ENCODE measurements at places on chromosomes 11 and 22.

DNA sequence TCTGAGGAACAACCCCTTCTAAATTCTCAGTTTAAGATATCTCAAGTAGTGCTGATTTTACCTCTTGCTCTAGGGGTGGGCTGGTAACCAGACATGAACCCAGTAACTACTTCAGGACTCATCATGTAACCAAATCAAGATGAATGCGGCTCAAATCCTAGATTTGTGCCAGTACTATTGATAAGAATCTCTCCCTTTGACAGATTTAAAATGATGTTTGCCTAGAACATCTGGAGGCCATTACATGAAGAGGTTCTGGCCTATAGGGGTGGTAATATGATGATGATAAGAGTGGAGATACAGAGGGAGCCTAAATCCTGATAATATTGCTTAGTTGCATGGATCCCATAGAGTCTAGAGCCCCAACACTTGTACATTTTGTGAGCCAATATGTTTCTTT lies 672.6 kb upstream of the ANO5 start:
- DNase-seq = no peak

- no peak for DNase-seq
Measured at GRCh38 chr11:67364169-67364568, 9.2 kb downstream of the CLCF1 start.

- no peak for DNase-seq
Measured at GRCh38 chr11:1735271-1735670, 15.1 kb downstream of the IFITM10 start.

- no peak for DNase-seq
Measured at GRCh38 chr11:794013-794765, 3.9 kb downstream of the SLC25A22 start.

DNA sequence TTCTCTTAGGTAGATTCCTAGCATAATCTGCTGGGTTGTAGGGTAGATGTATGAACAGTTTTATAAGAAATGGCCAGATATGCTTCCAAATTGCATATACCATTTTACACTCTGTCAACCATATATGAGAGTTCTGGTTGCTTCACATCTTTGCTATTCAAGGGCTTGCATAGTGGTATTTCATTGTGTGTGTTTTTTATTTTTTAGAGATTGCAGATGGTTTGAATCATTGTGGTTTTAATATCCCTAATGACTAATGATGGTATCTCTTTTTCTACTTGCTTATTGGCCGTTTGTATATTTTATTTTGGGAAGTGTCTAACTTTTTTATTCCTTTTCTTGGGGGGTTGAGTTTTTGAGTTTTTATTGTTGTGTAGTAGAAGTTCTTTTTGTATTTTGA lies 26.9 kb downstream of the RNF214 start:
- DNase-seq = no peak

DNA sequence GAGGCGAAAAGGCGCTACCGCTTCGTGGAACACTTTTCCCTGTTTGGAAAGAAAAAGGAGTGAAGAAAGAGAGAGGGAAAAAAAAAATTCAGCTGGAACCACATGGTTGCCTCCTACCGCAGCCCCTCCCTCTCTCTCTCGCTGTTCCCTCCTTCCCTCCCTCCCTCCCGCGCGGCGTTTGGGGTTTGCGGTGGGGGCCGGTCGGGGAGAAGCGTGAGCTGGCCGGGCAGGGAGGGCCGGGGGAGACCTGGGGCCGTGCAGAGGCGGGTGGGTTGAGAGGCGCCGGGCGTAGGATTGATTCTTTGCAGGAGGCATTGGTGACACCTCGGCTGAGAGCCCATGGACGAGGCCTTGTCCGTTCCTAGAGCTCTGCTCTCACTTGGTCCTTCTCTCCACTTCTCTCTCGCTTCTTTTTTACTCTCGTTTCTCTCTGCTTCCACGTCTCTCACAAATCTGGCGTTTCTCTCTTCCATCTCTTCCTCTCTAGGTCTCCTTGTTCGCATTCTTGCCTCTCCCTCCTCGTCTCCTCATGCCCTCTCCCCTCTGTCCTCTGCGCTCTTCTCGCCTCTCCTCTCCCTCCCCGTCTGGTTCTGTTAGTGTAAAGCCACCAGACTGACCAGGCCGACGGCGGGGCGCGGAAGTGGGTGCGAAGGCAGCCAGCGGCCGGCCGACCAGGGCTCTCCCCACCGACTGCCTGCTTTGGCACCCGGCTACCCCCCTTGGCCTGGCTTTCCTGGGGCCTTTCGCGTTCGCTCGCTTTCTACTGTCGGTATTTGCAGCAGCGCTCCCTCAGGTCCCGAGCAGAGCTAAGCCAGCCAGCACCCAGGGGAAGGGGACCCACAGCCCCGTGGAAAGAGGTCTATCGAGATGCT lies at the start of gene CLMP:
Gene CLMP, minus strand, starts transcription at position 61 of the 872 bp plus-strand sequence. CDS start 308 bp downstream, outside the sequence.
- DNase-seq = no peak

- no peak for DNase-seq
Measured at GRCh38 chr11:8095806-8096522, 15.0 kb downstream of the TUB start.

GRCh38 chr11:57571606-57572005 lies 4.1 kb upstream of the UBE2L6 start:
- DNase-seq = no peak

- DNase-seq = peak; percentile 74
Measured at GRCh38 chr11:67372993-67373647, at the start of gene CLCF1. TSS of gene CLCF1 (minus strand) at chr11:67373598. CDS start at chr11:67373539, 59 bp downstream.

DNA sequence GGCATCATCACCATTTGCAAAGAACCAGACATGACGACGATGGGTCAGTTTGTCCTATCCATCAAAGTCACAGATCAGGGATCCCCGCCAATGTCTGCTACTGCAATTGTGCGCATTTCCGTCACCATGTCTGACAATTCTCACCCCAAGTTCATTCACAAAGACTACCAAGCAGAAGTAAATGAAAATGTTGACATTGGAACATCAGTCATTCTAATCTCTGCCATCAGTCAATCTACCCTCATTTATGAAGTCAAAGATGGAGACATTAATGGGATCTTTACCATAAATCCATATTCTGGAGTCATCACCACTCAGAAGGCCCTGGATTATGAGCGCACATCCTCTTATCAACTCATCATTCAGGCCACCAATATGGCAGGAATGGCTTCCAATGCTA lies 171.6 kb upstream of the MTNR1B start:
- DNase-seq = no peak

DNA sequence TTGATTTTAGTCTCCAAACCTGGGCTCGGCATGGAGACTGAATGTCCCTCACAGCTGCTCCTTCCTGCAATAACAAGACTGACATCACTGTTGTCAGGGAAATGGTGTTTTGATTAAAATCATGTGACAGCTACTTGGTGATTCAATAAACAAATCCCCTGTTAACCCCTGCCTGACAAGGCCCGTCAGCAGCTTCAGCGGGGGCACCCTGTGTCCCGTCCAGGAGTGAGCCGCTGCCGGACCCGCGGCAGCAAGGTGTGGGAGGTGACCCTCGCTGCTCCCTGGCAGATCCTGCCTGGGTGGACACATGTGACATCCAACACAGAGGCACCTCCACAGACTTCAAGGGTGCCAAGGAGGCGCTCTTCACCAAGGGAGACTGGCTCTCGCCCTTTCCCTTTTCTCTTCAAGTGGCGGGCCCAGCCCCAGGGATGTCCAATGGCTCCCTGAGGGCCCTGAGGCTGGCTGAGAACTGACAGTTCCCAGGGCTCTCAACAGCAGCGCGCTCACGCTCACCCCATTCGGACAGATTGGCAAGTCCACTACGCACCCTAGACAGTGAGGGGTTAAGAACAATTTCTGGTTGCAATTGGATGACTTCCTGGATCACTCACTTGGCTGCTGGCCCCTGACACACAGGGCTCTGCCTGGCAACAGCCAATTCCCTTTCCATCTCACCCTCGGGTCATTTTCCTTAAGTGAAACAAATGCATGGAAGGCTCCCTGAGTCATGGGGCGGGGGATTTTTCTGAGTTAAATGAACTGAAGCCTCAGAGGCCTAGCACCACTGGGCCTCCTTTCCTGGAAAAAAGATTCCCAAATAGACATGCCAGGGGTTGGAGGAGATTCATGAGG lies 30.7 kb downstream of the PPP2R1B start:
- DNase-seq = no peak

DNA sequence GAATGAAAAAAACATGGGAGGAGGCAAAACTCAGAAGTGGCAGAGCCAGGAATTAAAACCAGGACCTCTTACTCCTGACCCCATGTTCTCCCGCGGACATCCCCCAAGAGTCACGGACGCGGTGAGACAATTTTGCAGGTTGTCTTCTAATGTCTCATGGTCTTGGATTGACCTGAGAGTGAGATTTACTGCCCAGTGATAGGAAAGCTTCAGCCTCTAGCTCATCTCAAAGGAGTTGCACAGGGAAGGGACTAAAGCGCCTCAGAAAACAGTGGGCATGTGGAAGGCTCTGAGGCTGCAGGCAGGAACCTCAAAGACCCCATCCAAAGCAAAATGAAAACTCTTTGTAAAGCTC lies 197.4 kb downstream of the ADAMTS15 start:
- DNase-seq = no peak

DNA sequence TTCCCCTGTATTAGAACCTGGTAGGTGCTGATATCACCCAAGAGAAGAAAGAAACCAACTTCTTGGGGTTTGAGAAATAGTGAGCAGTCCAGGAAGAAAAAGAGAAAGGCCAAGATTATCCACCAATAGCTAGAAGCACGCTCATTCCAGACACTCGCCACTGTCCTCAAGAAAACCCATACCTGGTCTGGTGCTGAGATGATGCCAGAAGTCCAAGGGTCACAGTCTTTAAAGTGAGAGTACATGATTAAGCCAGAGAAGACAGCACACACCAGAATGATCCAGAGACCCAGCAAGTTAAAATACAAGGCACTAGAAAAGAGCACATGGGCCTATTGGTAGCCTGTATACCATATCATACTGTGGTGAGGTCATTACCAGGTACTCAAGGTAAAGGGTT lies 23.6 kb downstream of the SLC5A12 start:
- no peak for DNase-seq

DNA sequence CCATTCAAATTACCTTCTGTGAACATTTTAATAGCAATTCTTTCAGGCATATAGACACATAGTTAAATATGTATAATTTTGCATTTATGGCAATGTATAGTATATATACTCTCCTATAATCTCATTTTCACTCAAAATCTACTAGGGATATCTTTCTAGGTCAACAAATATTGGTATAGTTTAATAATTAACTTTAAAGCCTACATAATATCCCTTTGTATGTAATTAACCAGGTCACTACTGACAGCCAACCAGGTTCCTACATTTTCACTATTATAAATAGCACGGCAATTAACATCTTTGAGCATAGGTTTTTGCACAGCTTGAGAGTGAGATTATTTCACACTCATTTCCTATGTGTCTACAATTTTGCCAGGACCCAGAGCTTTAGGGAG lies 15.8 kb downstream of the OR2AG2 start:
- DNase-seq = no peak

DNA sequence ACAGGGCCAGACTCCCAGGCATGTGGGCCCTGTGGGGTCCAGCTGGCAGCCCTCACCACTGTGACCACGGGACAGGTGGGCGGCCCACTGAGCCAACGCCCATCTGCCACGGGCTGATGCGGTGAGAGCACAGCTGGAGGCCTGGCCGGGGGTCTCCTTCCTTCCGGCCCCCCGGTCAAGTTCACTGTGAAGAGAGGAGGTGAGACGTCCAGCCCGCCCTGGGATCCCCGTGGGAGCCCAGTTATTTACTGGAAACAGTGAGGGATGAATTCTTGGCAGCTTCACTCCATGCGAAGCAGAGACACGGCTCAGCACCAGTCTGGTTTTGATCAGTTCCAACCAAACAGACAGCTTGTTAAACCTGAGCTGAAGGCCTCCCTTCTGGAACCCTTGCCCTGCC lies 38.7 kb downstream of the WNT11 start:
- no peak for DNase-seq

- no peak for DNase-seq
Measured at GRCh38 chr11:20844630-20845029, 175.2 kb downstream of the NELL1 start.

DNA sequence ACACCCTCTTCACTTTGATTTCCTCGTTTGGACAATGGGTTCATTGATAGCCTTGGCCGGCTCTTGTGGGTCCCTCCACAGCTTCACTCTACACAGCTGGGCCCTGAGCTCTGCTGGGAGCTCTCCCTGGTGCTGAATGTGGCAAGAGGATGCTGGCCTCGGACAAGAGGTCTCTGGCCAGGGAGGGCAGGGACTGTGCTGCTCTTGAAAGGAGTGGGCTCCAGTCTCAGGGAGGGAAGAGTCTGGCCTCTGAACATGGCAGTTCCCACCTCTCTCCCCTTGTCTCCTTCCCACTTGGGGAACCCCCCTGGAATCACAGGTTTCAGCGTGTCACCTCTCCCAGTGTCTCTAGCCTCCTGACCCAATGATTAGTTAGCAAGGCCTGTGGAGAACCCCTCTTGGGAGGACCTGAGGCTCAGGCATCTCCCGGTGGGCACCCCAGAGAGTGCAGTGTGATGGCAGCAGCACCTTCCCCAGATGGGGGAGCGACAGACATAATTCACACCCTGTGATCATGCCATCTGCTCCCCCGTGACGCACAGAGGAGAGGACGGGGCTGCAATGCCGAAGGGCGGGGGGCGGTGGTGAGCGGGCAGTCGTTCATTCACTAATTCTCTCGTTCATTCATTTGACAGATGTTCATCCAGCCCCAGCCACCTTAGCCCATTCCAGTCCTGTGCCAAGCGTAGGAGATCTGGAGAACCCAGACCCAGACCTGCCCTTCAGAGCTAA lies 2.8 kb upstream of the CABP7 start:
- no peak for DNase-seq

DNA sequence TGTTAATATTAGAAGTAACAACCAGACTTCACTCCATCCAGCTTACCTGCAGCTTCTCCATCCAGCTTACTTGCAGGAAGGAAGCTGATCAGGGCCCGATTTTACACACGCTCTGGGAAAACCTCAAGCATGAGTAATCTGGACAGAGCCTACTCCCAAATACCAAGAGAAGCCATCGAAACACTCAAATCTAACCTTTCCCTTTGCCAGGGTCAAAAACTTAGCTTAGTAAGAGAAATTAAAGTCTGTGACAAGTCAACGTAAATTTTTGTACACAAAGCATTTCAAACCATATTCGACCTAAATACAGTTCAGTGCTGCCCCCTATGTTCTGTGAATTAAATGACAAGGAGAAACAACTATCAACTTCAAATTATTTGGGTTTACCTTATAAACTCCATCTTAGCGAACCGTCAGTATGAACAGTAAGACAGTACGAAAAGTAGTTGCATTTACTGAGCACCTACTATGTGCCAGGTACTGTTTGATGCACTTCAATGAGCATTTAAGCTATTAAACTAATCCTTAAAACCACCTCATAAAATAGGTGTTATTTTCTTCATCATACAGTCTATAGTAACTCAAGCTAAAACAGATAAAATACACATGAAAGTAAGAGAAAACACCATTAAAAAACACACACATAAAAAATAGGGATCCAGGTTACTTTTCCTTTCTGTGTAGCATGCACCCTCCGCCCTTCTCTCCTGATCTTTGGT lies 36.9 kb downstream of the ARFGAP3 start:
- DNase-seq = no peak

GRCh38 chr11:22583963-22584492 lies 41.6 kb downstream of the FANCF start:
- no peak for DNase-seq

DNA sequence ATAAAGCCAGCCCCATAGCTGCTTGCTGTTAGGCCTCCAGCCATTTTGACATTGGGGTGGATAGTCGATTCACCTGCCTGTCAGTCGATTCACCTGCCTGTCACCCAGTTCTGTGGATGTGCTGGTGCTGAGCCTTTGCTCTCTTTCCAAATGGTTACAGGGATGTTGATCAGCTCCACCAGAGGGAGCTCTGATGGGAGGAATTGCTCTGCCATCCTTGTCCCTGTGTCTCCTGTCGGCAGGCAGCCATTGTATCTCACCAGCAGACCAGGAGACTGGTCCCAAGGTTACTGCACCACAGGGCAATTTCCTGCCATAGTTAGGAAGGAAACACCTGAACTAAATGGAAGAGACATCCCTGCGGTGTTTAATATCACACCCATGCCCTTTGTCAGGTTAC lies 6.1 kb downstream of the MPEG1 start:
- DNase-seq = no peak
